SIG-M5 (cell line): ENCODE measurements at places on chromosomes 7 and 10.

GRCh38 chr7:127932496-127932895, 98.7 kb downstream of the LRRC4 start:
- no peak for DNase-seq

DNA sequence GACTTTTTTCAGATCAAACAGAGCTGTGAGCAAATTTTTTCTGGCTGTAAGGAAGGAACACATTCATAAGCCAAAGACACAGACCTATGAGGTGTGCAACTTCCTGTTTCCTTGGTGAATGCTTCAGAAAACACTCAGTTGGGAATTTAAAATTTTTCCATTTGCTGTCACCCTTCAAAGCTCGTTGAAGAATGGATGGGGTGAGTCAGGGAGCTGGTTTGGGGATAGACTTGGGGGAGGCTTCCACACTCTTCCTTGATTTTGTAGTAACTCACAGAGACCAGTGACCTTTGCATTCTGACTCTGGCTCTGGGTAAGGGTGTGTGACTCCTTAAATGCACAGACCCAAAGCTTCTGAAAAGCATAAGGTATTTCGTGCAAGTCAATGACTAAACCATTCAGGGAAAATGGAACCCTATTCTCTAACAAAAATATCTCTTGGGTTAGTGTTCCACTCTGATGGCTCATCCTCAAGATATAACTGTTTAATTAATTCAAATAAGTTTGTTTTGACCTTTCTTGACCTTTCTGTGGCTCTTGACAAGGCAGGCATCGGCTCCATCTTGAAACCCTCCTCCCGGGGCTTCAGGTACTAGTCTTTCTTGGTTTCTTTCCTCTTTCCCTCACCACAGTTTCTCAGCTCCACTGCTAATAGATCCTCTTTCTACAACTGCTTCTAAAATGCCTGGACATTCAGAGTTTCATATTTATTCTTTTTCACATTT, 227.8 kb upstream of the INHBA start:
- no peak for DNase-seq

- no peak for DNase-seq
Observed at GRCh38 chr7:33701189-33701740, 204.1 kb upstream of the BMPER start.

GRCh38 chr7:77989981-77990566, 191.5 kb downstream of the PHTF2 start:
- no peak for DNase-seq

GRCh38 chr7:12111422-12112405, 99.4 kb upstream of the TMEM106B start:
- DNase-seq, result no peak

GRCh38 chr10:82144153-82144552, 269.2 kb downstream of the NRG3 start:
- no peak for DNase-seq

DNA sequence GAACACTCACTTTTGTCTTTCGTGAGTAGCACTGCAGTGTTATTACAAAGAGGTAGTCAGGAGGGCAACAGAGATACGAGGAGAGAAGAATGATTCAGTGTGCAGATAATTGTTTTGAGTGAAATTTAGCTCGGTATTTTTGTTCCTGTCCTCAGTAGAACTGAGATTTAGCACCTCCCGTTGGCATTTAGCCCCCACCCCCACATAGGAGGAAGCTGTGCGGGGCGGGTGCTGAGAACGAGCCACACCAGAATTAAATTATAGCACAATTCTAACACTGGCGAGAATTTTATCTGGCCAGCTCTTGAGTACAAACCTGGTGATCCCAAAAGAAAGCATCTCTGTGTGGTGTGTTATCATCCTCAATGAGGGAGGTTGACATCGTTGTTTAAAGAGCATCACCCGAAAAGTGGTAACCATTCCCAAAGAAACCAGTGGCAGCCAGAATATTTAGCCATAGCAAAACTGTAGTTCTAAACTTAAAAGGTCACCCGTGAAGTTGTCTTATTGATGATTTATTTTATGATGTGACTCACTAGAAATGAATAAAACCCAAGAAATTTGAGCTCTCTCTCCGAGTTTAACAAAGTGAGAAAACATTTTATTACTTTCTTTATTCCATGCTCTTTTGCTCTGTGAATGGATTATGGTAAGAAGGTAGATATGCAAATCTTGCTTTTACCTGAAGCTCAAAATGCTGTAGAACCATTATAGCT, 612.2 kb downstream of the SUGCT start:
- no peak for DNase-seq

GRCh38 chr7:32259931-32260596, 189.9 kb upstream of the PDE1C start:
- no peak for DNase-seq

GRCh38 chr10:110059925-110060324, 52.1 kb downstream of the ADD3 start:
- no peak for DNase-seq

GRCh38 chr7:35505066-35505465, 189.9 kb downstream of the HERPUD2 start:
- DNase-seq, result no peak

GRCh38 chr7:24656608-24657007, 83.4 kb downstream of the PALS2 start:
- DNase-seq, result no peak
